ENCODE measurements at places on chromosomes 2 and 18.

DNA sequence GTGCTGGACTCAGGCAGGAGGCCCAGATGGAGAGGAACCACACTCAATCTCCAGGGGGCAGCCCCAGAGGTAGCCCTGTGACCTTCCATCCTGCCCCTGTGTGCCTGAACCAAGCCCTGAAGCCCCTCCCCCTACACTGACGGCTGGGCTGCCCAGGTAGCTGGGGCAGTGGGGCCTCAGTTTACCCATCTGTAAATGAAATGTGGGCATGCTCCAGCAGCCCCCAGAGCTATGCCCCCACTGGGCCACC lies 15.8 kb downstream of the CROCC2 start:
- no peak for DNase-seq

- no peak for DNase-seq
Measured at GRCh38 chr2:13550285-13551231, 833.8 kb downstream of the TRIB2 start.

GRCh38 chr2:230944123-230944653 lies 19.1 kb upstream of the GPR55 start:
- DNase-seq: peak; percentile 74

GRCh38 chr2:127376257-127376656 lies 11.5 kb downstream of the MAP3K2 start:
- DNase-seq: no peak

DNA sequence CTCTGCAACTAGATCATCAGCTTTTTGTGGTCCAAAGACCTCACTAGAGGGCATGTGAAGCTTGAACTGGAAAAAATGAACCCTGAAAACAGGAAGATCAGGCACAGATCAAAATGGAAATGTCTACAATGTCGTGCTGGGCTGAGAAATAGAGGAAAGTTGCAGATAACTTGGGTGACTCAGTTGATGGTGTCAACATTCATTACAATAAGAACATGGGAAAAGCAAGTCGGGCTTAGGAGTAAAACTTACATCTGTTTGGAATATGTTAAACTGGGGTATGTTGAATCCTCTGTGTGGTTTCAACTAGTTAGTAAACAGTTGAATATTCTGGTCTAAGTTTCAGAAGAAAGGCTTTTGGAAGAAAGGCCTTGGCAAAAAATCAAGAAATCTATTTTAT lies 940.4 kb downstream of the ERBB4 start:
- no peak for DNase-seq

- no peak for DNase-seq
Measured at GRCh38 chr2:64008434-64009009, 10.7 kb downstream of the VPS54 start.

DNA sequence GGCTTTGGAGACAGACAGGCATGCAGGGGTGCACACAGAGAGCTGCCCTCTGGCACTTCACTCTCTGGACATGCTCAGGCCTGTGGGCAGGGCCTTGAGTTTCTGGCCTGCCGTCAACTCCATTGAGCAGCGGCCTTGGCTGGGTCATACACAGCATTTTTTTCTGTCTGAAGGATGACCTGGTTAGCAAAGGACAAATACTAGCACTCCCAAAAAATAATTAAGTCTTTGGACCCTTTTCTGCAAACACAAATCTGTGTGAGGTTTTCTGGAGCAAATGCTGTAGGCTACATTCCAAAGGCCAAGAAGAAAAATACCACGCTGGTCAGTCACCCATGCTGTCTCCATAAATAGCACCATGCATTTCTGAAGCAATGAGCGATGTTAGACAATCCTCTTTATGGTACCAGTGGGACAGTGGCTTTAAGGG lies 124.7 kb upstream of the CTAGE1 start:
- DNase-seq: no peak

- DNase-seq: no peak
Measured at GRCh38 chr2:236628981-236629605, 59.5 kb downstream of the ACKR3 start.

Measured in activated naive CD4-positive, alpha-beta T cell treated with Interleukin-2 at 50 U/mL for 16 hours (primary cell).